ENCODE measurements at places on chromosomes 1 and 21.

DNA sequence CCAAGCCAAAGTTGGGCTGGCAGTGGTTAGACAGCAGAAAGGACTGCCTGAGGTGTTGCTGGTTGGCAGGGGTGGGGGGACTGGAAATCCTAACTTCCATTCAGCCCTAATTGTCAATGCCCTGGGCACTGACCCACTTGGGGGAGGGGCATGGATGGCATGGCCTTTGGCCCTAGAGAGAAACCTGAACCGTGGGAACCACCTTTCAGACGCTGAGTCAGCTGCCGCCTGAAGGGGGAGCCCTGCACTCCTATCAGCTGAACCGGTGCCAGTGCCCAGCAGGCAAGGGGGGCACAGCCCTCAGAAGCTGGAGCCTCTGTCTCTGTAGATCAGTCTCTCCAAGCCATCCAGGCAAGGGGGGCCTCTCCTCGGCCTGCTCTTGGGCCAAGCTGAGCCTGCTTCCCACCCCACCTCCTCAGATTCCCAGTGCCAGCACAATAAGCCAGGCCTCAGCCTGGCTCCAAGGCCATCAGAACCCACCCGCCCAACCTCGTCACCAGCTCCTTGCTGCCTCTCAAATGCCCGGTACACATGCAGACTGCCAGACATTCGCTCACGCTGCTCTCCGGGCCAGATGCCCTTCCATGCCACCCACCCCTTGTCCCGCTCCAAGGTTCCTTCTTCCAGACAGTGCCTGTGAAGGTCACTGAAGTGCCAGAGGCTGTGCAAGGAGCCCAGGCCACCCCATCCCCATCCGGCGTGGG lies 11.6 kb downstream of the TINAGL1 start:
- DNase-seq, result peak; percentile 57

GRCh38 chr1:202281316-202282024 lies 60.3 kb downstream of the UBE2T start:
- DNase-seq, result no peak

- no peak for DNase-seq
Observed at GRCh38 chr1:25611843-25612242, 4.7 kb upstream of the MAN1C1 start.

GRCh38 chr1:156748670-156749418 lies 2.6 kb downstream of the HDGF start:
- DNase-seq, result no peak

DNA sequence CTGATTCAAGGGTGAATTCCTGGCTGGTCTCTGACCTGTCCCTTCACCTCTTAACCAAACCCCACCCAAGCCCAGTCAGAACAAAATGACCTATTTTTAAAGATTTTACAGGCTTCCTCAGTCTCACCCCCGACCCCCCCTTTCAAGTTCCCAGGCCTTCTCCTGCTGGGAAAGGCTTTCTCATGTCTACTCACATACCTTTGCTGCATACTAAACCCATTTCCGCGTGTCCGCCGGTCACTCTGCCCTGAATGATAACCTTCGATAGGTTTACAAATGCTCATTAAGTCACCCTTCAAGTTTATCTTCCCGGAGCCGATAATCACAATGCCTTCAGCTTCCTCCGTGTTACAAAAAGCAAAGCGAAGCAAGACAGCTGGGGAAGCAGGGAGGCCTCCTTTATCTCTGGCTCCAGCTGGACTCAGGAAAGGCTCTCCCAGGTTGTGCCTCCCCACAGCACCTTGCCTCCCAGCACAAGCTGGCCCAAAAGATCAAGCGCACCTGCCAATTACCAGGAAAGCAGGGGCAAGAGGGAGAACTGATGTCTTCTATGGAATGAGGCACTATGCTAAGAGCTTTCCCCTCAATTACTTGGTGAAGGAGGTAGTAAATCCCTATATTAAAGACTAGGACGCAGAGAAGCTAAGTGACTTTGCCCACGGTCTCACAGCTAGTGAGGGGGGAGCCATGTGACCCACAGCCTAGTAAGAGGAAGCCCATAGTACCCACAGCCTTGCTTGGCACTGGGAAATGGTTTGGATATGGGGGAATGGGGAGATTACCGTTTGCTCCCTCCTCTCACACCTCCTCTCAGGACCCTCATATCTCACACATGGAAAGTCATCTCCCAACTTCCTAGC lies 15.9 kb downstream of the SMIM12 start:
- DNase-seq, result peak; percentile 43

DNA sequence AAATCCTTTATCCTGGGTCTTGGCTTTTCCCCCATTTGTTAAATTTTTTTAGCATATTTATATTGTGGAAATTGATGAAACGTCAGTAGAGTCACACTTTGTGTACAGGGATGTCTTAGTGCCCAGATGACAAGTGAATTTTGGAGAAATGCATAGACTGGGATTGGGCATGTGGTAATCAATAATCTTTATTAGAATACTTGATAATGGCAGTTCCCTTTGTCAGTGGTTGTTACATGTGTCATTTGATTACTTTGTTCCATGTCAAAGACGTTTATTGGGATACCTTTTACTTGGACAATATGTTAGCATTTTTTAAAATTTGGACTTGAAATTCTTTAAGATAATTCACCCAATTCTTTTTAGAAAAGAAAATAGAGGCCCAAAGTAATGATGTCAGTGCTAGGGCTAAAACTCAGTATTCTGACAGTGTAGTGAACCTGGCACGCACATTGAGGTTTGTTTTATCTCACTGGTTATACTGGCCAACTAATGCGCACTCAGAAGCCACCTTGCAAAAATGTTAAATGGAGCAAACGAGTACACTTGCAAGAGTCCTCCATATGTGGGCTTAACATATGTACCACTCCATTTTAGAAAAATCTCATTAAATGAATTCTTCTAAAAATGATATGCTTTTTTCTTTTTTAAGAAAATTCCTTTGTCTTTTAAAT lies 9.2 kb downstream of the PRPF38B start:
- no peak for DNase-seq

DNA sequence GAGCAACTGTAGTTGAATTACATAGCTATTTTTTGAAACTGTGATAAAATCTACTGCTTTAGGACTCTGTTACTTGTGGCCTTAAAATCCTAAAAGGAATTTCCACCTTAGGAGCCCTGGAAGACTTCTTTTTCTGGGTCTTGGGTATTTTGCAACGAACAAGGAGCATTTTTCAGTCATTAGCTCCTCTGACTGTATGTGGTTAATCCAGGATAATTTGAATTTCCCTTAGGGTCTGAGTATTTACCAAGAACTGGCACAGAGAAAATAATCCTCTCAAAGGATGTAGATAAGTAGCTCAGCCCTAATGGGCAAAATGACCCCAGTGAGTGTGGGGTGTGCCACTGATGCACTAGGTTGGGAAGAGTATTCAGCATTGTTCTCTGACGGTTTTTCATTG lies 170.4 kb downstream of the VAV3 start:
- no peak for DNase-seq

- DNase-seq, result no peak
Observed at GRCh38 chr1:108845991-108846390, 10.9 kb downstream of the AKNAD1 start.

- DNase-seq, result no peak
Observed at GRCh38 chr1:197249324-197249723, 18.7 kb upstream of the CRB1 start.

DNA sequence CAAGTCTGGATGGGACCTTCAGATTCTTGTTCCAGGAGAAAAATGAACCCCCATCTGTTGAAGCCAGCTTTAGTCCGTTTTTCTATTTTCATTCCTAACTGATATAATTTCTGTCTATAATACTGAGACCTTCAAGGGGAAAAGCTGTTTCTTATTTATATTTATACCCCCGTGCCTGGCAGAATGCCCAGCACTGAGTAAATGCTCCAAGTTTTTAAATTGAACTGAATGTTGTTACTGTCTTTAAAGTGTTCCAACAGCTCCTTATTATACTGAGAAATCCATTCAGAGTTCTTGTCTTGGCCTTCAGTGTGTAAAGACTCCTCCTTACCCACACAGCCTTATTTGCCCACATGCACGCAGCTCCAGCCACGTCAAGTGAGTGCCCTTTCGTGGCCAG lies 178.6 kb upstream of the HMGB4 start:
- DNase-seq, result no peak

DNA sequence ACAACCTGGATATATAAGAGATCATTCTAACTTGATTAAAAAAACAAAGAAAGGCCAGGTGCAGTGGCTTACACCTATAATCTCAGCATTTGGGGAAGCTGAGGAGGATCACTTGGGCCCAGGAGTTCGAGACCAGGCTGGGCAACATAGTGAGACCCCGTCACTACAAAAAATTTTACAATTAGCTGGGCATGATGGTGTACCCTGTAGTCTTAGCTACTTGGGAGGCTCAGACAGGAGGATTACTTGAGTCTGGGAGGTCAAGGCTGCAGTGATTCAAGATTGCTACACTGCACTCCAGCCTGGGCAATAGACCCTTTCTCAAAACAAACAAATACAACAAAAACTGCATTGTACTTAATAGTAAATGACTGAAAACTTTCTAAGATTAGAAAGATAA lies 169.3 kb downstream of the SLC45A1 start:
- DNase-seq, result no peak

GRCh38 chr1:193060115-193060403 lies 647 bp downstream of the RO60 start:
- DNase-seq, result no peak

GRCh38 chr1:30867537-30867936 lies 41.0 kb downstream of the SDC3 start:
- DNase-seq, result no peak

DNA sequence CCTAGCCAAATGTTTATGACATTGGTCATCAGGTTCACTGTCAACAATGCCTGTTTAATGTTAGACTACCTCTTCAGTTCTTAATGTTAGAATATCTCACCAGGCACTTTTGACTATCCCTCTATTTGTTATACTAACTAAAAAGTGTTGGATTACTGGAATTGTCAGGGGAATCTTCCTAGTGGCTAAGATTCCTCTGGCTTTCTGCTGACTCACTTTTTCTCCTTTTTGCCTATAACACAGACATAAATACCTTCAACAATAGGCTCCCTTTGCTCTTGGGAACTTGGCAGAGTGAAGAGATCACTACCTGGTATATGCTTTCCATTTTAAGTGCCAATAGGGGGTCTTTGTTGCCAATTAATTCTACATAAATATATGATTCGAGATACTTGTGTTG lies 68.5 kb downstream of the TMEM200B start:
- no peak for DNase-seq
